CD14-positive monocyte (primary cell): ENCODE measurements at places on chromosomes 3 and 15.

- DNase-seq = peak; percentile 60
These were observed 829 bp downstream of the RNF7 start for GRCh38 chr3:141738891-141739363.

- no peak for DNase-seq
These were observed 82.2 kb downstream of the RORA start for GRCh38 chr15:61146931-61147230.

DNA sequence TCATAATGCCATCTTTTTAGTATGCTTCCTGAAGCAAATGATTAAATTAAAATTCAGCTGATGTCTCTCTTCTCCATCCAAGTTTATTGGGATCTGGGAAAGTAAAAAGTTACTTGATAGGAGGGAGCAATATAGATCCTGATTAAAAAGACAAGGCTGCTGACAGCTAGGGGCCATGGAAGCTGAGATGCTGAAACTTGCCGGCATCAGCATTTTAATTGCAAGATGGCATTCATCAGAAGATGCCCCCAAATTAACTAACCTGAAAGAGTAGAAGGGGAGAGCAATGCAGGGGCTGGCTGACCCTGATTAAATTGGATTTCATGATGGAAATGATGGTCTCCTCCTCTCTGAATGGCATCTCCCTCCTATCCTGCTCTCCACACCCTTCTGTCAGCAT, 31.1 kb downstream of the CPNE4 start:
- DNase-seq = no peak

- no peak for DNase-seq
These were observed 49.7 kb downstream of the PDHB start for GRCh38 chr3:58383904-58384303.

GRCh38 chr3:62837145-62837787, 38.0 kb downstream of the CADPS start:
- no peak for DNase-seq

- DNase-seq = peak; percentile 3
These were observed 121.7 kb upstream of the TPM1 start for GRCh38 chr15:62920682-62921502.

- DNase-seq = no peak
These were observed 83.4 kb downstream of the TLE3 start for GRCh38 chr15:70014331-70014730.

- no peak for DNase-seq
These were observed 3.0 kb downstream of the MYEF2 start for GRCh38 chr15:48175126-48175525.

DNA sequence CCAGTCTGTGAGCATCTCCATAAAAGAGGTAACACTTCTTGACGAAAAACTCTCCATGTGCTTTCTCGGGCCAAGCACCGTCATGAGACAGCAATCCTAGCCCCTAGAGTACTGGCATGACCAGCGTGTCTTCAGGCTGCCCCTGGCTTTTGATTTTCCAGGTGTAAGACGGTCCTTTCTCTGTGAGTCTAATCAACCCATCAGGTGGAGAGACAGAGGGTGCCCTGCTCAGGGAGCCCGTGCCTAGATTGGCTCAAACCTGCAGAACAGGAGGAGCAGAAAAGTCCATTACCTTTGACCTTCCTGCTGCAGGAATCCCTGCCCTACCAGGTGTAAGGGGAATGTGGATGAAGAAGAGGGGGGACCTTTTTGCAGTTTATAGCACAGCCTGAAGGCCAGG, 109.5 kb upstream of the CHRM5 start:
- no peak for DNase-seq

GRCh38 chr15:26771578-26772153, 1.2 kb downstream of the GABRB3 start:
- DNase-seq = no peak

- DNase-seq = no peak
These were observed 26.7 kb downstream of the SIAH2 start for GRCh38 chr3:150736316-150736719.

DNA sequence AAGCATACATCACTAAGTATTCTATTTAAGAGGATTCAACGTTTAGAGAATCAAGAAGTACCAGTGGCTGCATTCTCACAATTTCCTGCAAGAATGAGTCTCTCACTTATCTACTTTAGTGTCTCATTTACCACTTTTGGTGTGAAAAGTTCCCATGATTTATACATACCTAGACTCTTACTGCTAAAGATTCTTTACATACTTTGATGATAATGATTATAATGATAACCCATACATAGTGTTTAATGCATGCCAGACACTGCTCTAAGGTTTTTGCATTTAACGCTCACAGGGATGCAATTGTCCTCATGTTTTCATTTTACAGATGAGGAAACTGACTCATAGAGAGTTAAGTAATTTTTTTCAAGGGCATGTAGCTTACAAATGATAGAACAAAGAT, 133.6 kb downstream of the TMEM108 start:
- no peak for DNase-seq

DNA sequence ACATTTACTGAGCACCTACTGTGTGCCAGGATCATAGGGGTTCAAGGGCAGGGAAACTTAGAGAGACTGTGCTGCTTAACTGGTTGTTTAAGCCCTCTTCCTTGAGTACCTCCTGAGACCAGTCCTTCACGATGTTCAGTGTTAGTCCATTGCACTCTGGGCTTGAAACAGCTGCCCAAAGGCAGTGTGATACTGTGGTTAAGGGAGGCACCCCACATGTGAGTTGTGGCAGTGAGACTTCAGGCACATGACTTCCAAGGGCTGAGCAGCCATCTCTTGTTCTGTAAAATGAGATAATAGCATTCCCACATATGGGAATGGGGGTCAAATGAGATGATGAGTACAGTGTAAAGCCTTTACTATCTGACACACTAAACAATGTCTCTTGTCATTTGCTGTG, 75.1 kb downstream of the LINGO1 start:
- no peak for DNase-seq

DNA sequence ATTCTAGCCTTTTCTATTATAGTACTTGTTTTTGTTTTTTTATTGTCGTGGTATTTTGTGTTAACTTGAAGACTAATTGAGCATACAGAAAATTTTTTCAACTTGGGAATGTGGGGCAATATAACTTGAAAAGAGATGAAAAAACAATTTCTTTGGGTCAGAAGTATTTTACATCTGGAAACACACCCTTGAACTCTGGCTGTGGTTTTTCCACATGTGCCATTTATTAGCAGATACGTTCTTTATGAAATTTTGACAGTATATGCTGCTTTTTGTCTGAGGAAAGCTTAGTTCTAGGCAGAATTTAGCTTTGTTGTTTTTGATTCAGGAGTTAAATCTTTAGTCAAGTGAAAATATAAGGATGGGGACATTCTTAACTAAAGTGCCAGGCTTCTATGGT, 44.7 kb downstream of the TCF12 start:
- no peak for DNase-seq

- peak; percentile 51 for DNase-seq
These were observed 50.1 kb downstream of the KBTBD8 start for GRCh38 chr3:67048067-67048714.

- no peak for DNase-seq
These were observed 19.0 kb downstream of the APBA2 start for GRCh38 chr15:28904541-28905315.

GRCh38 chr3:112606098-112606497, 34.8 kb downstream of the CCDC80 start:
- no peak for DNase-seq

DNA sequence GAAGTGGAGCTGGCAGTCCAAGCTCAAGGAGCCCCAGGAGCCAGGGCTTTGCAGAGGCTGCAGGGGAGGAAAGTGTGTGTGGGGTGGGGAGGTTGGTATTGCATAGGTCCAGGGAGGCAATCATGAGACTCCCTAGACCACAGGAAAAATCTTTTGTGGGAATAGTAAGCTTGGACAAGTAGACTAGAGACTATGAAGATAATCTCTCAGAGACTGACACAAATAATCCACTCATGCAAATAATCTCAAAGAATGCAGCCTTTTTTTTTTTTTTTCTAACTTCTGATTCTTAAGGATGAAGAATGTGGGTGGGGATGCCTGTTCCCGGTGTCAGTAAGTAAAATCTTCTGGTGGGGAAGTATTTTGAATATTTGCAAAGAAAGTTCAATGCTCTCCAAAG, 113.7 kb downstream of the GREM1 start:
- no peak for DNase-seq

DNA sequence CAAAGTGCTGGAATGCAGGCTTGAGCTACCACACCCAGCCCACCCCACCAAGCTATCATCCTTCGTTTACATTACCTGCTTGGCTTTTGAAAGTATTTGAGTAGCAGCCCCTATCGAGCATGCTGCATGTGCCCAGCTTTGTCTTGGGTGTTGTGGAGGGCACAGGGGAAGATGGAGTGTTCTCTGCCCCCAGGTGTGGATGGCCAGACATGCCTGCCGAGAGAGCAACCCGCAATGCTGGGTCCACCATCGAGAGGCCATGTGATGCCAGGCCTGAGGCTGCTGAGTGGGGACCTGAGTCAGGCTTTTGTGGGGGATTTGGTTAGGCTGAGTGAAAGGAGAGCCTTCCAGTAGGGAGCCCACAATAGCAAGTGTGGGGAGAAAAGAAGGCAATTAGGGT, 25.9 kb downstream of the FOXL2NB start:
- no peak for DNase-seq

- no peak for DNase-seq
These were observed 16.4 kb downstream of the SNX1 start for GRCh38 chr15:64112073-64112772.

- no peak for DNase-seq
These were observed 255.6 kb downstream of the TBL1XR1 start for GRCh38 chr3:176941689-176942088.

GRCh38 chr3:23993556-23994243, 48.6 kb downstream of the NR1D2 start:
- DNase-seq = no peak

DNA sequence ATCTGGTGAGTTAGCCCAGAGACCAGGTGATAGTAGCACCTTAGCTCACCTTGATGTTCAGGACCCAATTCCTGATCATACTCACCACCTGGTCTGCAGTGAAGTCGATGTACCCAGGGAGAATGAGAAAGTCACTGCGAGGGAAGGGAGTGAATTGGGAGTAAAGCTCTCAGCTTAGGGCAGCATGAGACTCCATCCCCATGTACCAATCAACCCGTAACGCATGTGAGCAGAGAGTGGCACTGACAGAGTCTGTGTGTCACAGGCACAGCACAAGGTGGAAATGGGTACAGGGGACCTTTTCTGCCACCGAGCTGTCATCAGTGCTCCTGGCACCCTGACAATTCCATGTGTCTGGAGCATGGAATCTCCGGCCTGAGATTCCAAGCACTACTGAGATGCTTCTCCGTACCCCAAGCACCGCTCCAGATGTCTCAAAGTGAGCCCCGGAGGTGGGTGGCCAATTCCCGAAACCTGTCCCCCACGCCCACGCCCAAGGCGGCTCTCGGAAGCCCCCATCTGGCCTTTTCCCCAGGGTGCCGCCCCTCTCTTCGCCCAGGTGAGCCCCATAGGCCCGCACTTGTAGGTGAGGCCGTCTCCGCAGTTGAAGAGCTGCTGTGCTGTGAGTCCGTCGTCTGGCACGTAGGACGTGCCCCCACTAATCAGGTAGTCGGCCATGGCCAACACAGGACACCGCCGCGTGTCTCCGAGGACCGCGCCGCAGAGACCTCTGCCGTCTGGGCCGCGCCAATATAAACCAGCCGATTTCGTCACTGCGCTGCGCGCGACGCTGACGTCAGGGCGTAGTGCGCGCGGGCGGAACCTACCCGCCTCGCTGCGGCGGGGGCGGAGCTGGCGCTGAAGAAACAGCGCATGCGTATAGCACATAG, at the start of gene IMPDH2:
TSS of gene IMPDH2 (minus strand) at position 726 of the 890 bp plus-strand sequence. CDS start at position 678, 48 bp downstream.
- DNase-seq = peak; percentile 95

- DNase-seq = no peak
These were observed 81.1 kb upstream of the NEO1 start for GRCh38 chr15:72970933-72971760.

- no peak for DNase-seq
These were observed 95.4 kb downstream of the HMG20A start for GRCh38 chr15:77516076-77516475.

GRCh38 chr15:83410532-83410931, 36.6 kb upstream of the SH3GL3 start:
- no peak for DNase-seq

DNA sequence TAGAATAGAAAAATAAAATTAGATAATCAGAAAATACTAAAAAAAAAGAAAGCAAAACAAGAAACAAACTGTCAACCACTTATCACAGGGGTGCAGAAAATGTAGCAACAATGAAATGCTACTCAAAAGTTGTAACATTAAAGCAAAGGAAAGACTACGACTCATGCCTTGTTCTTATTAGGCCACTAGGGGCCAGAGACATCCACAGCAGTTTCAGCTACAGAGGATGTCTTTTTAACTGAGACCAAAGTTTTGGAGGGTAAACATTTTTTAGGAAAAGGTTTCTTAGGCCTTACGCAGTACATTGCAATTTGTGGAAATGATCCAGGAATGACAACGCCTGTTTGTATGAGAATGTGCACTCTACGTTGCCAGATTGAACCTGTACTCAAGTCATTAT, 15.4 kb upstream of the CADM2 start:
- DNase-seq = no peak

- no peak for DNase-seq
These were observed 261.0 kb upstream of the CCDC54 start for GRCh38 chr3:107116251-107116650.

- DNase-seq = no peak
These were observed 322.9 kb downstream of the SLC9A9 start for GRCh38 chr3:143525408-143525807.

DNA sequence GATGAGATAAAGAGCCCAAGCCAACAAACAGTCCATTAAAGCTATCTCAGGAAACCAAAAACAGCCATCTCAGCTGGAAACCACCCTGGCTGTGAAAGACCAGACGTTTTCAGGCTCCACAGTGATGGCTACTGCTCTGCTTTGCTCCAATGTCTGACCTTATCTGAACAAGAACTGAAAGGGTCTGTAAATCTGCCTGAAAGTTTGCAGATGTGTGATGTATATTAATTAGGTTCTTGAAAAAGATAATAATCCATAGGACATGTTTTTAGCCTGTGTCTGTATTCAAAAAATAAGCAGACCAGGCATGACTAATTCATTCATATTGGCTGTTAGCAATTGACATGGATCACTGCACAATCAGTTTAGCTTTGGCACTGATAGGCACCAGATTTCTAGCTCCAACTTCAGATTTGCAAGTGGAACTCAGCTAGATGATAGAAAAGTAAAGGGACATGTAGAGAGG, 611.4 kb upstream of the NAALADL2 start:
- DNase-seq = no peak

DNA sequence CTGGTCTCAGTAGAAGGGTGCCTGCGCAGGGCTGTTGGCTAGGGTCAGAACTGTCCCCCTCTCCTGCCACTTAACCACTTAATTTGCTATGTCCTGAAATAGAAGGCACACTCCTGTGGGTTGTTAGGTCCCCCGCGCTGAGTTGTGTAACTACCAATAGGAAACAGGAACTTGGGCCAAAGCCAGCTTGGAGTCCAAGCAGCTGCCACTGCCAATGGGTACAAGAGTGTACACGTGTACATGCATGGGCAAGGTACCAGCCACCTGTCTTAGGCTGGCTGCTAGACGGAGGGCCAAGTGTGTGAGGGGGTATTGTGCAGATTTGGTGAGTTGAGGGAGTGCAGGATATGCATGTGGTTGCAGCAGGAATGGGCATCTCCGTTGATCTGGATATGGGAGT, 29.7 kb upstream of the POLG start:
- peak; percentile 81 for DNase-seq
